ENCODE measurements at places on chromosomes 2 and 18.

DNA sequence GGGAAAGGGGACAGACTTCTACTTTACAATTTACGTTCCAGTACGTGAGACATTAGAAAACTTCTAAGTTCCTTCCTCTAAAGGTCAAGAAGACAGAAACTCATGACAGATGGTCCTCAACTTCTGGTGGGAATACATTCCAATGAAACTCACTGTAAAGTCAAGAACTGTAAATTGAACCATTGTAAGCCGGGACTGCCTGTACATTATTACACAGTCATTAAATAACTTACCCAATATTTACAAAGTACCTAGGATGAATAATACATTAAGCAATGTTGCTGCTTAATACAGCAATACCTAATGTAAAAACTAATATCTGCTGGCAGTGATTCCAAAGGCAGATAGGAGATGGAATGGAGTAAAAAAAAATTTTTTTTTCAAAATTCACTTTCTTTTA is 51.9 kb downstream of the CDH2 start:
- no peak for DNase-seq

- no peak for DNase-seq
Measured at GRCh38 chr2:141767691-141768090, 363.1 kb downstream of the LRP1B start.

DNA sequence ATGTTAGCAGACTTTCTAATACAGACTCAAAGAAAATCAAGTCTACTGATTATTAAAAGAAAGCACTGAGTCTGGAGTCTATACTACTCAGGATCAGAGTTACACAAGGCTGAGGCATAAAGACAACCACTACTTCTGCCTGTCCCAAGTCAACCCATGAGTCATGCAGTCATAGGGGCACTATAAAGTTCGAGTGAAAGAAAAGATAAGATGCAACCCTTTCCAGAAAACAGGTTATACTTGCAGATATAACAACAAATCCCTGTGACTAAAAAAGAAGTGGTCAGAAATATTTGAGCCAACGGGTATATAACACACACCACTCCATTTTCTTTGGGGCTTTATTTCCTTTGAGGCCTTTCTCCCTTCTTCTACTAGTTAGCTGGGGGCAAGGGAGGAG is 18.6 kb upstream of the SCRN3 start:
- no peak for DNase-seq

- DNase-seq: no peak
Measured at GRCh38 chr2:16774091-16774490, 108.5 kb upstream of the CYRIA start.

DNA sequence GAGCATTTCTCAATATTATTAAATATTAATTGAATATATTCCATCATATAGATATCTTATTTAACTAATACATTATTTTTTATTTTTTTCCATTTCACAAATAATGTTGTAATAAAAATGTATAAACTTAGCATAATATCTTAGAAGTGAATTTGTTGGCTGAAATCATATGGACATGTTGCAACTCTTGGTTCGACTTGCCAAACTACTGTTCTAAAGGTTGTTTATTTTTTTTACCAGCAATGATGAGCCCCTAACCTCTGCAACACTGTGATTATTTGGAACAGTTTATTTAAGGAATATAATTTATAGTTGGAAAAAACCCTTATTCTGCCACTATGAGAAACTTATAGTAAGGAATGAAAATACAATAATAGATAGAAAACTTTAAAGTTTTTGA is 8.8 kb upstream of the NAB1 start:
- no peak for DNase-seq

DNA sequence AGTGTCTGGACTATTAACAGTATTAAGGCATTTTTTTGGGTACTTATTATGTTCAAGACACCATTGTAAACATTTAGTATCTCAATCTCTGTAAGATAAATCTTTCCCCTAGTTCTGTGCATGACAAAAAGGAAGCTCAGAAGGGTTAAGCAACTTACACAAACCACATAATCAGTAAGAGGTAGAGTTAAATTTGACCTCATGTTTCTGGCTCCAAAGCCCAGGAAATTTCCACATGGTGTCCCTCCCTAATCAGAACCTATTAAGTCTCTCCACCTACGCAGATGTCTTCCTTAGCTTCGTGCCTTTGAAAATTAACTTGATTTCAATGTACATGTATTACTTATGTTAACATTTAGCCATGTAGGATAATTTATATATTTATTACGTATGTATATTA is 2.0 kb downstream of the MFSD6 start:
- DNase-seq: no peak

DNA sequence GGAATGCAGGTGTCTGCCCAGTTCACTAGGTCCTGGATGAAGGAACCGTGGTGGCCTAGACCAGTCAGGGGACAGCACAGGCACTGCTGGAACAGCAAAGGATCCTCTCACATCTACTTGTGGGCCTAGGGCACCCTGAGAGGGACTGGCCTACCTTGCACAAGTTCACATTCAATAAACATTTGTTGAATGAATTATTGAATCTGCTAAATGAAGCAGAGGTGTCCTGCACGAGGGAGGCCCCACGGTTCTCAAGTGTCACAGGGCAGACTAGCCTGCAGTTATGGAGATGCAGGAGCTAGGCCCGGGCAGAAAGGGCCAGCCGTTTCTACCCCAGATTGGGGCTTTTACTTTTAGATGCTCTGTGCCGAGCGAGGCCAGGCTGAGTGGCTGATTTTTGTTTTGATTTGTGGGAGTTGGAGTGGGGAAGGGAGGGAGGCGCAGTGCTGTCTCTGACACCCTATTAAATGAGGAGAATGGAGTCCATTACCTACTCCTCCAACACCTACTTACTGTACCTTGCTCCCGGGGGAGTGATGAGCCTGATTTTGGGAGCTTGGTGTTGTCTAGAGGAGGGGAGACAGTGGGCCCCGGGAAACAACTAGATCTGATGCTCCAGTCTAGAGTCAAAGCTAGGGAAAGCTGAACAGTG is 18.4 kb downstream of the SH2D6 start:
- DNase-seq: no peak

DNA sequence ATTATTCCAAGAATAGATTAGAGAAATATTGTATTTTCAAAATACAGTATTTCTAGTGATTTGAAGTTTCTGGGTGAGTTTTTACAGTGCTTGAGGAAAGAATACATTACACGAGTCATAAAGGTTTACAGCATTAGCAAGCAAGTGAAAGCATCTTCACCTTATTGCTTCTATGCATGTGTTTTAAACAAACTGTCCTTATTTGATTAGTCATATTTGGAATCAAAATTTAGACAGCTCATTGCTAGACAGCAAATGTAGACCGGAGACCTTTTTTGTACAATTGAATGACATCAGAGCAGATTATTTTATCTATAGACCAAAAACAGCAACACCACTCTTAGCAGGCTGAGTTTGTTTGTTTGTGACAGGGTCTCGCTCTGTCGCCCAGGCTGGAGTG is 69.2 kb downstream of the FAM161A start:
- no peak for DNase-seq

DNA sequence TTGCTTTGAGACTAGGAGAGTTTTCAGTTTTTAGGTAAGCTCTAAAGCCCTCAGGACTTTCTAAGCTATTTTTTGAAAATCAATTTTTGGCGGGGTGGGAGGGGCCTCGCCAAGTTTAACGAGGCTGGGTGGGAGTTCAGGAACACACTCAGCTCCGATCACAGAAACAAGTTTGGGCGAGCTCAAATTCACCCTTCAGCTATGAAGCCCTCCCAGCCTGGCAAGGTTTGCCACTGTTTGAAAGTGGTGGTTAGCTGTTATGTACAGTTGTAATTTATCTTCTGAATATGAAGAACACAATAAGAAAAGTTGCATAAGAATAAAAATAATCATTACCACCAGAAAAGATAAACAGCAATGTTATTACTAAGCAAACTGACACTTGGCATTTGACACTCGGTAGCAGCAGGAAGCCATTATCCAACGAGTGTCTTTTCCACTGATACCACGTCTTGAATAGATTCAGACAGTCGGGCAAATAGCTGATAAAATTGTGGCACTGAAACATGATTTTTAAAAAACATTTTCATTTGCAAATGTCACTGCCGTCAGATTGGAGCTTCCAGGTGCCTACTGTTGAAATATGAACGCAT is 59.8 kb downstream of the KCTD1 start:
- no peak for DNase-seq

DNA sequence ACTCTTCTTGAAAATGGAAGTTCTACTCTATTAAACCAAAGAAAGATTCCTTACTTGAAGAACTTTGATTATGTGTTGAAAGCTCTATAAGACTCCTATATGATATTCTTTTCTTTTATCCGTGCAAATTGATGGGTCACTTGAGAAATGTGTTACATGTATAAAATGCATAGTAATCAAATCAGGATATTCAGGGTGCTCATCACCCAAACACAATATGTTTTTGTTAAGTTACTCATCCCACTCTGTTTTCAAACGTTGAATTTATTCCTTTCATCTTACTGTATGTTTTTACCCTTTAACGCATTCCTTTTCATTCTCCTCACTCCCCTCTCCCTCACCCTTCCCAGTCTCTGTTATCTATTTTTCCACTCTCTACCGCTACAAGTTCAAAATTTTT is 305.5 kb upstream of the KYNU start:
- no peak for DNase-seq

DNA sequence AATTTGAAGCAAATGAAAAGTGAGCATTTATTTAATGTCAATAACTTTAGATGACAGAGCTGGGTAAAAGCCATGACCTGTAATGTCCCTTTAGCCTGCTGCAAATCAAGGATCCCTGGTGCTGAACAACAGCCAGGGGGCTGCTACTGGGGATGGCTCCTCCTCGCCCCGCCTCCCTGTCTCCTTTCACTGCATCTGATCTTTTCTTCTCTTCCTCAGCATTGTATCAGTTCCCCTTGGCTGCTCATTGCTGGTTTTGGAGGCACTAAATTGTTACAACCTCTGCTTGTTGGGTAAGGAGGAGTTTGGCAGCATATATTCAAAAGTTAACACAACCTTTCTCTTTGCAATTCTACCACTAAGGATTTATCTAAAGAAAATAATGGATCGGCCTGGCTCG is 236.3 kb upstream of the ID2 start:
- no peak for DNase-seq

DNA sequence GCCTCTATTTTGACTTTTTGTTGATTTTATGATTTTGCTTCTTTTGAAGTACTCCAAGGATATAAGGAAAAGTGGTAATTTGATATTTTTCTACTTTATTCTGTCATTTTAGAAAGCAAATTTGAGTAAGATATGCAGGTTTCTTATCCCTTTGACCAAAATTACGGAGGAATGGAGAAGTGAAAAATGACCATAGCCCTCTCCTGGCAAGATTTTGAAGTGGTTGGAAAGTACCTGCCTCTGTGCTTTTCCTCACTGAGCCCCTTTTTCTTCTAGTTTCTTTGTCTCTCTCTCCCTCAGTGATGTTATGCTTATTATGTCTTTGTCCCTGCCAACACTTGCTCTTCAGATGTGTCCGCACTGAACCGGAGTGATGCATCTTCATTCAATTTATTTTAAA is 898.1 kb downstream of the EPHA4 start:
- no peak for DNase-seq

DNA sequence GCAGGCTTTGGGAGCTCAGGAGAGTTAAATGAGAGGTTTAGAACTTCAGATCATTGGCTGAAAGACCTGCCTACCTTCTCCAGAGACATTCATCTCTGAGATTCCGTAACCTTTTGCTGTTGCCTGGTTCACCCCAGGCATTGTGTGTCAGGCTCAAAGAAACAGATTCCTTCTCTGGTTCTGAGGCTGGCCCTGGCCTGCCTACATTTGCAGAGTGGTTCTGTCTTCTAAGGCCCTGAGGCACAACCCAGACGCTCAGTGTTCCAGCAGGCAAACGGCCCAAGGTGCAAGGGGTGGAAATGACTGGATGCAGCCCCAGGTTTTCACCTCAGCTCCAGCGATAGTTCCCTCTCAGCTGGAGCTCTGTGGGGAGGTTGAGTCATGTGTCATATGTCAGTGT is 48.3 kb downstream of the MYO3B start:
- no peak for DNase-seq

DNA sequence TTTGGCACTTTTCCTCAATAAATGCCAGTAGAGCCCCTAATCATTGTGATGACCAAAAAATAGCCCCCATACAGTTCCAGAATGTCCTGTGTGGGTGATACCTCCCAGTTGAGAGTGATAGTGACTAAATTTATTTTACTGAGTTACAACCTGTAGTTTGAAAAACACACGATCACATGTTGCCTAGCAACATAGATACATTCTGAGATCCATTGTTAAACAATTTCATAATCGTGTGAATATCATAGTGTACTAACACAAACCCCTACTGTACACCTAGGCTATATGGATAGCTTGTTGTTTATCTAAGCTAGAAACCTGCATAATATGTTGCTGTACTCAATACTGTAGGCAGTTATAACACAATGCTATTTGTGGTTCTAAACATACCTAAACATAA is 30.6 kb downstream of the KCMF1 start:
- no peak for DNase-seq

DNA sequence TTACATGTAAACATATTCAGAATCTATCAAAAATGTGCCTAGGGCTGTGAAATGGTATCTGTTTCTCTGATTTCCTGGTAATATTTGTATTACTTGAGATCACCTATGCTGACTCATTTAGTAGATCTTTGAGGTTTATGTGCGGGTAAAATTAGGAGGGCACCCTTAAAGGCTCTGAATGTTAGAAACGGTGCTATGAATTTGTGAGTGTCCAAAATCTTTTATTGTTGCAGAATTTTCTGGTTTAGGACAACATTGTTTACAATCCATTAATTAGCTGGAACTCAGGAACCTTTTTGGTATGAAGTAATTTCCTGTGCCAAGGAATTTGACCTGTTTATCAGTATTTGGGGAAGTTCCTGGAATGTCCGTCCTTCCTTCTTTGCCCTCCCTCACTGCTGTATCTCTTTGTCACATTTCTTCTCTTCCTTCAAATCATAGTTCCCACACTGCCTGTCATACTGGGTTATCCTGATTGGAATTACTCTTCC is 130.5 kb downstream of the TANC1 start:
- no peak for DNase-seq

DNA sequence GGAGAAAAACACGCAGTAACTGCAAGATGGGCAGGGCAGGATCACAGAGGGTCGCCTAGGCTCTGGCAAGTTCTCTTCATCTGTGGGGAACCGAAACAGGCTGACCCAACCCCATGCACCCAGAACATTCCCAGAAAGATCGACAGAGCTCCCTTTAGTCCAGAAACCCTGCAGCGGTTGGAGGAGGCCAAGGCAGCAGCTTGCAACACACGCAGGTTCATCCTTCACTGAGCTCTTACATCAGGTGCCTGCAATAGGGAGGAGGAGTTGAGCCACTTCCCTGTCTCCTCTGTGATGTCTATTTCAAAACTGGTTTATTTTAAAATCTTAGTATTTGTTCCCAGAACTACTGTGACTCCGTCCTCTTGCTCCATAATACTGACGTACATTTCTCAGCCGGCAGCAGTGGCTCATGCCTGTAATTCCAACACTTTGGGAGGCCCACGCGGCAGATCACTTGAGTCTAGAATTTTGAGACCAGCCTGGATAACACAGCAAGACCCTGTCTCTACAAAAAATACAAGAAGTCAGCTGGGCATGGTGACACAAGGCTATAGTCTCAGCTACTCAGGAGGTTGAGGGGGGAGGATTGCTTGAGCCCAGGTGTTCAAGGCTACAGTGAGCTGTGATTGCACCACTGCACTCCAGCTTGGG is 11.5 kb upstream of the SLC11A1 start:
- DNase-seq: no peak

GRCh38 chr18:32422201-32422600 is 48.5 kb downstream of the GAREM1 start:
- no peak for DNase-seq

- no peak for DNase-seq
Measured at GRCh38 chr2:75525434-75526310, 35.1 kb downstream of the EVA1A start.

GRCh38 chr2:46690825-46691224 is 211.5 kb downstream of the TMEM247 start:
- DNase-seq: no peak
